ENCODE measurements at places on chromosomes 5 and 9.

DNA sequence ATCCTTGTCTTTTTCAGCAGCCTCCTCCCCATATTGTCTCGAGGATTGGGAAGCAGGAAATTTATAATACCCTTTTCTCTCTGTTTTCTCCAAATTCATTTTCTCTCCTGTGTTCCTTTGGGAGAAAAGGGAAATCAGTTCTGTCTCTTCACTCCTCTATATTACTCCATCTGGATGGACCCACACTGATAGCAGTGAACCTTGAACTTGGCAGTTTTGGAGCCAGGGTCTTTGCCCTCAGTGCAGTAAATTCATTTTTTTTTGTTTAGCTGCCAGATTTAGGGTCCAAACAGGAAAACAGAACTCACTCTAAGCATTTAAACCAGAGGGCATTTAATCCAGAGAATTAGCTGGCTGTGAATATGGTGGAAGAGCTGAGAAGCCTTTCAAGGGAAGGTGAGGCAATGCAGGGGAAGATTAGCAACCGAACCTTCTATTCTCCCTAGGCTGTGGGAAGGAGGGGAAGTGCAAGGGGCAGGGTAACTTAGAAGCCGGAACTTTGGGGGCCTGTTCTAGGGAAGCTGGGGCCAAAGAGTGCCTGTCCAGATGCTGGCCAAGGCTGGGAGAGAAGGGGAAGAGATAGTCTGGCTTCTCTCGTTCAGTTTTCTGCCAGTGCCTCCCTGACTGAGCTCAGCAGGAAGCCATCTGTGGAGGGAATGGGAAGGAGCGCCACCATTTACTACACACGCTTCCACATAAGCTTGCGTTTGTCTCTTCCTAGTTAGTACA lies 16.3 kb upstream of the NPR2 start:
- DNase-seq = no peak

DNA sequence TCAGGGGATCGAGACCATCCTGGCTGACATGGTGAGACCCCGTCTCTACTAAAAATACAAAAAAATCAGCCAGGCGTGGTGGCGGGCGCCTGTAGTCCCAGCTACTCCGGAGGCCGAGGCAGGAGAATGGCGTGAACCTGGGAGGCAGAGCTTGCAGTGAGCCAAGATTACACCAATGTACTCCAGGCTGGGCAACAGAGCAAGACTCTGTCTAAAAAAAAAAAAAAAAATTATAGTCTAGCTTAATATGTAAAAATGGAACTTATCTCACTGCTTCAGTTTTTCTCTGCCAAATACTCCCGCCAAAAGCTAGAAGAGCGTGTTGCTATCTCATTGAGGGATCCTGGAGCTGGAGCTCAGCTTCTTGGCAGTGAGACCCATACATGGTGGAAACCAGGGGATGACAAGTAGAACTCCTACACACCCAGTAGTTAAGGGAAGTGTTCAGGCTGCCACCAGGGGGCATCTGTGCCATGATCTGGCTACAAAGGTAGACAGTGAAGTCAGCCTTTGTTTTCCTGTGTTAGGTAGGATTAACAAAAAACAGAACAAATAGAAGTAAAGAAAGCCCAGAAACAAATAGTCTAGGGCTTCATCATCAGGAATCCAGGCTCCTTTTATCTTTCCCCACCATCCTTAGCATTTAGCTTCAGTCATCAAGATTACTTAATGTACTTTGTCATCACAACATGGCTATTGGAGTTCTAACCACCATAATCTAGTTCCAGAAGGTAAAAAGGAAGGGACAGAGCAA lies 33.6 kb upstream of the GLIPR2 start:
- DNase-seq = peak; percentile 72

GRCh38 chr5:65198456-65199120 lies 283.1 kb downstream of the ADAMTS6 start:
- DNase-seq = no peak

DNA sequence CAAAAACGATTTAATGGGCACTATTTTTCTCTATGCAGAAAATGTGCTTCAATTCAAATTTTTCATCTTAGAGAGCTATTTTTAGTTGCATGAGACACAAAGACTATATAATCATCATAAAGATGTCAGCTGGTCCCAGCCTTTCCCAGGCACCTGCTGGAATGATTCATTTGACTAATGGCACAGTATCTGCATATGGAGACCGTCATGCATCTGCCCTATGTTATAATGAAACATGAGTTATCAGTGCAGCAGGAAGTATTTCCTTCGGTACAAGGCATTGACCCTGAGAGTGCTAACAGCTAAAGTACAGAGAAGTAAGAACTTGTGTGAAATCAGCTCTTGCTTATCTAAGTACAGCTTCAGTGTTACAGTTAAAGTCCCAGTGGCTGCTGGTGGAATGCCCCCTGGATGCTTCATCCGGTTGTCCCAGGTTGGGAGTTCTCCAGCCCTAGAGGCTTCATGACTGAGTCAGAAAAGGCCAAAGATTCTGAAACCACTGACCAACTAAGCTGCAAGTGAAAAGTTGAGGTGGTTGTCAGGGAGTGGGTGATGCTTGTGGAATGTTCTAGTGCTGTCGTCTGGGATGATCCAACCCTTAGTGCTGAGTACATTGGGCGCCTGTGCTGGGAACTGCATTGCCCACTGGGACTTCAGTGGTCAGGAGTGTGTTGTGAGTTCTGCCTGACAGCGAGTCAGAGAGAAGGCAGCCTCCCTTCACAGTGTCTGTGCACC lies 57.2 kb downstream of the MTRR start:
- DNase-seq = no peak
